ENCODE measurements at places on chromosomes 11 and 22.
A peak's percentile ranks its signal among the peaks of the same experiment; 100 is the strongest.

- no peak for DNase-seq
These were observed 99.8 kb upstream of the ALX4 start for GRCh38 chr11:44409558-44410236.

DNA sequence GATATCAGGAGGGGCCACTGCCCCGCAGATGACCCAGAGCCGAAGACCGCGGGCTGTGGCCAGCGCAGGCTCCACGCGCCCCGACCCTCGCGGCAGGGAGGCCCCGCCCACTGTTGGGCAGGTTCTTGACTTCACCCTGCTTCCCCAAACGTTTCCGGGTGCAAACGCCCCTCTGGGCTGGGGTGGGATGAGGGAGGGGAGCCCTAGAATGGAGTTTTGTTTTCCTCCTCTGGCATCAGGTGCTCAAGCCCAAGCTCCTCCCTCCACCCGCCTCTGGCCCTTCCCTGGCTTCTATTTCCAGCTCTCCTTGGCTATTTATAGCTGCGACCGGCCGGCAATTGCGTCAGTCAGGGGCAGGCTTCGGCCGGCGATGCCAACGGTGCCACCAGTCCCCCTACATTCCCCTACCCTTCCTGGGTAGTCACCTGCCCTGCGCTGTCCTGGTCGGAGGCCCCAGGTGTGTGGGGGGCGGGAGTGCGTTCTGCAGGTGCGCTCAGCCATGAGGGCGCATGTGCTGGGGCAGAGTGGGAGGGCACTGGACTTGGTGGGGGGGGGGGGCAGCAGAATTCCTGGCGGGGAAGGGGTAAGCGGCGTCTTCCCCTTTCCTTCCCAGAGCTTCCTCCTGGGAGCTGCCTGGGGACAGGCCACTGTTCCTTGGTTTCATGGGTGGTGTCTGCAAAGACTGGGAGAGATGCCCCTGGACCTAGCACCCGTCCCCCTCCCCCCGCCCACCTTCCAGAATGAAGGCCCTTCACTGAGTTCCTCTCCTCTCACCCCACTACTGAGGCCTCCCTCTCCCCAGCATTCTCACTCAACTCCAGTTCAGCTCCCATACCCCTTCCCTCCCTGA, 23.6 kb downstream of the DUSP8 start:
- DNase-seq: peak; percentile 36

DNA sequence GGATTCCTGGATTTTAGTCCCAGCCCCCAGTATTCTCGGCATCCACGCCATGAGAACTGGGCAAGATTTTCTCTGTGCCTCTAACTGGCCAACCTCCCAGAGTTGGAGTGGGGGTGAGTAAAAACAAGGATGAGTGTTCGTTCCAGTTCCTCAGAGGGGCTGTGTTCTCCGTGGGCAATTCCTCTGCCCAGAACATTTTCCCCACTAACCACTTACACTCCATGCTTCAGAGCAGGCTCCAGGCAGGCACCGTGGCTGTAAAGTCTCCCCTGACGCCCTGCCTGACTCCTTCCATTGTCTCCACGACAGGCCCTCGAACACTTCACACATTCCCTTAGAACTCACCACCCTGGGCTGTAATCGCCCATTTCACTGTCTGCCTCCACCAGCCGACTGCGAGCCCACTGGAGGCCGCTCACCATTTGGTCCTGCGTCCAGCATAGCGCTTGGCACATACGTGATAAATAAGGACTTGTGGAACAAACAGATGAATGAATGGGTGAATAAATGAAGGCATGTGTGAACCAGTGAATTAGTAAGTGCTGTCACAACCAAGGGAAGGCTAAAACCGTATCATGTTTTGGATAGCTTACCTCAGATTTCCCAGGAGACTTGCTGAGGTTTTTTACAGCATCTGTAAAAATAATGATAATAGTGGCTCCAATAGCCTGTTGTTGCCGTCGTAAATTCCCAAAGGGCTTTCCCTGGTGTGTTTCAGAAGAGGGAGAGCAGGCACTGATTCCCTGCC, 6.1 kb downstream of the APLNR start:
- DNase-seq: peak; percentile 60

GRCh38 chr11:107770551-107770951, 58.7 kb upstream of the SLN start:
- no peak for DNase-seq

DNA sequence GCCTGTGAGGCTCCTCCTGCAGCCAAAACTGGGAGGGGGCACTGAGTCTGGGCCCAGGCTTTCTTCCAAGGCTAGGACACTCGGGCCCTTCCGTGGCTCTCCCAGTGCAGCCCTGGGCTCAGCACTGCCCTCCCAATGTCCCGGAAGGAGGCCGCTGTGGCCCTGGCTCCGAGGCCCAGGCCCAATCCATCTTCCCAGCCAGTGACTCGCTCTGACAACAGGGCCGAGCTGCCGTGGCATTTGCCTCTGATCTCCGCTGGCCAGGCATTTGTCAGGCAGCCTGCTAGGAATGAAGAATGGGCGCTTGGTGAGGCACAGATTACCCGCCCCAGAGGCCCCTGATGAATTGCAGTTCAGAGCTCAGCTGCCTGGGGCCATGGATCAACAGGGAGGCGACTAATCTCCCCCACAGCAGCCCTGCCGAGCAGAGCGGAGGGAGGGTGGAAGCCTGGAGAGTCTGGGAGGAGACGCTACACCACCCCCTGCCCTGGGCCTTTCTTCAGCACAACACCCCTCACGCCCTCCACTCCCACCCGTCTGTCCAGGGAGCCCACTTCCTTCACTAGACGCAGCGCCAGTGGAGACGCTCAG, 8.3 kb downstream of the FXYD2 start:
- no peak for DNase-seq

GRCh38 chr11:19947537-19948114, 212.6 kb downstream of the DBX1 start:
- DNase-seq: no peak

DNA sequence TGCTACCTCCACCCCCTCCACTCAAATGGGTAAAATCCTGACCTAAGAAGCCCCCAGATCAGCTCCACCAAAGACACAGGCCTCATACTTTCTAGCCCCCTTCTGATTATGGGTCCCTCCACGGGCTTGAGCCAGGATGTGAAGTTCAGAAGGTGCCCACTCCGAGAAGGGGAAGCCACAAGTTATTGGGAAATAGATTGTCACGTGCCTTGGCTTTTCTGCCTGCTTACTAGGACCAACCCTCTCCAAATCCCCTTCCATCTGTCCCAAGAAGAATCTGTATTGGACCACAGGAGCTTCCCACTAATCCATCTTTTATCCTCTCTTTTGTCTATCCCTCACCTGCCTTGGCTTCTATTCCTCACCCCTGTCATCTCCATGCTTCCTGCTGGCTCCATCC, 3.0 kb upstream of the NRGN start:
- no peak for DNase-seq

DNA sequence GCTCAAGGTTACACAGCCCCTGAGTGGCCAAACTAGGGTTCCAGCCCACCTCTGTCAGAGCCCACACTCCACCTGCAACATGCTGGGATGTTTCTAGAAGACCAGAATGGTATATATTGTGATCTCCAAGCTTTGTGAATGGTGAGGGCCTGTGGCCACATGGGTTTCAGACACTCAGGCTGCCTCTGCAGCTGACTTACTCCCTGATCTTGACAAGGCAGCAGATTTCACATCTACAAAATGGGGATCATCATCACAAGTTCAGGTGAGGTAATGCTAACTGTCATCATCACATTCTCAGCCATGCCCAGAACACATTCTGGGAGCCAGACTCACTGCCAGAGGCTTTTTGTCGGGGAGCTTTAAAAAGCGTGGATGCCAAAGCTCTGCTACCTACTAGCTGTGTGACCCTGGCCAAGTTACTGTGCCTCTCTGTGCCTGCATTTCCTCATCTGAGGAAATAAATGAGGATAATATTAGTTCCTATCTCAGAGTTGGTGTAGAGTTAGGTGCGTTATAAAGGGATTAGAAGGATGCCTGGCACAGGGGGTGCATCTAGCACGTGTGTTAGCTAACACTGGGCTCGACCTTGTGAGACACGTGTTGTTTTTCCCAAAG, 24.9 kb upstream of the WNT11 start:
- DNase-seq: no peak

DNA sequence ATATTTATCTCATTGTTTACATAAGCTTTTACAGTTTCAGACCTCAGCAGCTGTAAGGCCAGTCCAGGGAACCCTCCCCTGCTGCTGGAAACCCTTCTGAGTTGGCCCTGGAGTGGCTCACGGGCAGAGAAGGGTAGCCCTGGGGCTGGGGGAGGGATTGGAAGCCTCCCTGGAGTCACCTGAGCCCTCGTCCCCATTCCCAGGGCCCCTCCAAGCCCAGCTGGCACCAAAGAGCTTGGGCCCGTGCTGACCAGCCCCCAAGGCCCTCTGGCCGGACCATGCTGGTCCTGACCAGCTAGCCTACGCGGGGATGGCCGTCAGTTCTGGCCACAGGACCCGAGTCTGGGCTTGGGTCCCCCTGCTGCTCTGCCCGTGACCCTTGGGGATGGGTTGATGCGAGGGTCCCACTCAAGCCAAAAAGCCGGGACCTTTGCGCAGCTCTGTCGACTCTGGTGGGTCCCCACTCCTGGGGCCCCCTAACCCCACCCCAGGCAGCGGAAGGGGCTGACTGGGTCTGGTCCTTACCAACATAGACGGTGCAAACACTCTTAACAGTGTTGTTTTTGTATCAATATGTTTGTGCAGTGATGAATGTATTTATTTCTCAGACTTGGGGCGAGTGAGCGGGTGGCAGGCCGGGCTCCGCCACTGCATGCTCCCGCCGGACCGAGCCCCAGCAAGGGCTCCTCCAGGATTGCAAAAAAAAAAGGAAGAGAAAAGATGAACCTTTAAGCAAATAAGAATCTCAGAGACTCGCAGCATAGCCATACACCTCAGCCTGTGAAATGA, 17.5 kb upstream of the TMEM191C start:
- no peak for DNase-seq

- no peak for DNase-seq
These were observed 118.2 kb upstream of the SLC5A12 start for GRCh38 chr11:26839911-26840698.

- no peak for DNase-seq
These were observed 1371.2 kb downstream of the BRD1 start for GRCh38 chr22:48456449-48456848.

GRCh38 chr22:50673231-50674129, 857 bp downstream of the SHANK3 start:
- DNase-seq: peak; percentile 31

DNA sequence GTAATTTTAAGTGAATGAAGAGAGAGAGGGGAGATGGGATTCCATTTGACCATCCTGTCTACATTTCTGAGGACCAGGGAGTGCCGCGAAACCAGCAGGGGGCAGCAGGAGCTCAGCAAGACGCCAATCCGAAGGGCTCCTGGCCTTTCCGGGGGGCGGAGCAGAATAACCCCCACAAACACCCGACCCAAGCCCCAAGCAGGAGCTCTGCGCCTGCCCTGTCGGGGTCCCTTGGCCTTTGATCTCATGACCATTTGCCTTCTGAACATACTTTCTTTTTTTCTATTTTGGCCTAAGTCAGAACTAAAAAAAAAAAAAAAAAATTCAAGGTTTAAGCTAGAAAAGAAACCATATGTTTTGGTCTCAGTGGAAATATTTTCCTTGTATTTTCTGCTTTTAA, 21.9 kb upstream of the SCN2B start:
- DNase-seq: peak; percentile 31

DNA sequence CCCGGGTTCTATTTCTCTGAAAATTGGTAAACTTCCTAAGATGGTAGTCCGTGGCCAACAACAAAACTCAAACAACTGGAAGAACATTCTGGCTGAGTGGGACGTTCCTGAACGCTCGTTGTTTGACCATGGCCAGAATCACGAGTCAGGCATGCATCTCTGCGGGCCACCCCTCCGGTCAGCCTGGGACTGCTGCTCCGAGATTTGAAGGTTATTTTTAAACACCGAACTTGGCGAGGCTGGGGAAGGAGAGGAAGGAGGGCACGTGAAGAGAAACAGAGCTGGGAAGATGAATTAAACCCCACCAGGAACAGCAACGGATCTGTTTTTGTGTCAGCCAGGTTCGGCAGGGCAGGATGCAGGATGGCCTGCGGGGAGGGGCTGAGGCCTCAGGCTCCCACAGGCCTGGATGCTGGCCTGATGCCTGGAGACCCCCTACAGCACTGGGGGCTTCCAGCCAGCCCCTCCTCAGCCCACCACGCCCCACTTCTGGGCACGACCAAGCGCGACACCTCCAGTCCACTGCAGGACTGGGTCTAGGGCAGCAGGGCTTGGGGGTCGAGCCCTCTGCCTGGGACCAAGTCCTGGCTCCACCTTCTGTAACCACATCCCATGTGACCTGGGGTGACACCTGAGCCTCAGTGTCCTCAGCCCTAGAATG, 5.1 kb downstream of the SHISAL1 start:
- DNase-seq: no peak

DNA sequence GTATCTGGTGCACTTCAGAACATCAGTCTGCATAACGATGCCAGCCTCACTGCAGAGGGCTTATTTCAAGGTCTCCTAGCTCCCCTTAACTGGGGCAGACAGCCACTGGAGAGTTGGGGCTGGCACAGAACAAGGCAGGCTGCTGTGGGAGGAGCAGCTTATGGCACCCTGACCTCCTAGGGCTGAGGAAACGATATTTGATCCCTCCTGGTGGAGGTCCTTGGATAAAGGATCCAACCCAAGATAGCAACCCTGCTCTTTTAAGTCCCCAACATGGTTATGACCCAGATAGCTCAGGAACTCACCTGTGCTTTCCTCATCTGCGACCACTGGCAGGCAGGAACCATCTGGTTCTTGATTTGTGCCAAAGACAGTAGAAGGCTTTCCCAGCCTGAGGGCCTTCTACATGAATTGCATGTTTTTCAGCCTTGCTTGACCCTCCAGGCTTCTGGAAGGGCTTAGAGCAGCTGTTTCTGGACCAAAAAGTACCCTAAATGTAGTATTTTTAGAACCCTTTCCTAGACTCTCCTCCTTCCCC, 2.8 kb downstream of the TMEM109 start:
- DNase-seq: no peak

DNA sequence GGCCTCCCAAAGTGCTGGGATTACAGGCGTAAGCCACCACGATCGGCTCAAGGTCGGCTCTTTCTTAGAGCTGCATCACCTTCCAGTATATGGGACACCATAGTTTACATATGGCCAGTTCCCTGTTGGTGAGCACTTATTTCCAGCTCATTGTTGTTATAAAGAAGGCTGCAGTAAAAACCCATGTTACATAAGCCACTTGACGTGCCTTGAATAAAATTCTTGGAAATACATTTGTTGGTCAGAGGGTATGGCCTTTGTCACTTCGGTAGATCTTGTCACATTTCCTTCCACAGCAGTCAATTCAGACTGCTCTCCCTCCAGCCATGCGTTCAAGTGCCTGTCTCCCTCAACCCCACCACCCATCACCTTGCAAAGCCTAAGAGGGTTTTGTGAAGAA, 92.9 kb downstream of the PRR5L start:
- DNase-seq: no peak

All from anterior cingulate cortex (tissue), 58 donors.